ENCODE measurements at places on chromosomes 2 and 18.

- peak; percentile 95 for DNase-seq
These were observed 207.5 kb downstream of the SEPTIN10 start for GRCh38 chr2:109406301-109406700.

DNA sequence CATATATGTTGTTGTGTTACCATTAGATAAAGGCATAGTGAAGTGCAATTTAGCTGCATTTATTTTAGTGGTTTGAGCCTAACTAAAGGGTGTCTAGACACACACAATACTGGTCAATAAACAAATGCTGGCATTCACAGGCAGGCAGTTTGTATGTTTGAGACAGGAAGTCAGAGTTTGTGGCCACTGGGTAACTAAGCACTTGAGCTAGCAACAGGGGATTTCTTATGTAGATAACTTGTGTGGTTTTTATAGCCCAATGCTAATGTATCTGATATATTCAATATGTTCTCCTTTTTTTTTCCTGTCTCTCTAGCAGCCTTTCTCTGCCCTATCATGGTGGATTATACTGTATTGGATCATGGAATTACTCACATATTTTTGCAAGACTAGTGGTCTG is 38.1 kb downstream of the LRRTM4 start:
- DNase-seq, result no peak

DNA sequence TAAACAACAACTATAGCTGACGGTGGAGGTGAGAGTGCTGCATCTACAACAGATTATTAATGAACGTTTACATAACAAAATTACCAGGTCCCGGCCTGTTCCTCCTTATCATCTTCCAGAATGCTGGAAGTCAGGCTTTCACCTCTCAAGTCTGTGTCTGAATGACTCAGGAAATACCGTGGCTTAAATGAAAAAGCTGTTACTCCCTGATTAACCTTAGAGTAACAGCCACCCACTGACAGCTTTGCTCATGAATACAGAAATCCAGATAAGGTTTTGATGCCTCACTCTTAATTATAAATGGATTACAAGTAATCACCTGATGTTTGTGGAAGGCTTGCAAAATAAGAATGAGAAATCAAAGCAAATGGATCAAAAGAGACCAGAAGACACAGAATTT is 885.3 kb upstream of the CELF4 start:
- peak; percentile 55 for DNase-seq

DNA sequence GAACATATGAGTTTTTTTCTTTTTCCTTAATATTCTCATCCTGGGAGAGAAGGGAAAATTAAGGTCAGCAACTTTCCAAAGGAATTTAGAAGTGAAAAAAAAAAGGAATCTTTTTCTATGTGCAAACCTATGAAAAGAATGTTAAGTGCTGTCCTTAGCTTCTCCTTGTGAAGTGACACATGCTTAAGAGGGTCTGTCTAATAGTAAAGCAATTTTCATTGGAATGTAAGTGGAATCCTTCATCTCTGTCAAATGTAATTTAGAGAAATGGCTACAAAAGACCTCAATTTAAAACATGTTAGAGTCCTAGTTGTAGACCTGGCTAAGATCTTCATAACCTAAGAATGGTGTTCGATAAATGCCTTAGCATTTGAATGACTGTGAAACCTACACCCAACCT is 117.4 kb upstream of the EPB41L3 start:
- DNase-seq, result no peak

DNA sequence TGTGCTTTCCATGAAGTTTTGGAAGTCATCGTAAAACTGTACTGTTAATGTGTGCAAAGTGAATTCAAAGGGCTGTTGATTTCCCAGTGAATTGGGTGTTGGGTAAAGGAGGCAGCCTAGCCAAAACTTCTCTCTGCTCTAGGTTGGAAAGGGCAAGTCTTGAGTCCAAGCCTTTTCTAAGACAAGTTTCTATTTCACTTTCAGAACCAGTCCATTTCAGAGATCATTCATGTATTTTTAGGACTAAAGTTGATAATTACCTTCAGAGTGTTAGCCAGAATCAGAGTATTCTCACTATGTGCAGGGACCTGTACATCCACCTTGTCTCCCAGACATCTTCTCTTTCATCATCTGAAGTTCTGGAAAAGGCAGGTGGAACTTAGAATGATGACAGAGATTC is 636.1 kb upstream of the KLHL29 start:
- no peak for DNase-seq

DNA sequence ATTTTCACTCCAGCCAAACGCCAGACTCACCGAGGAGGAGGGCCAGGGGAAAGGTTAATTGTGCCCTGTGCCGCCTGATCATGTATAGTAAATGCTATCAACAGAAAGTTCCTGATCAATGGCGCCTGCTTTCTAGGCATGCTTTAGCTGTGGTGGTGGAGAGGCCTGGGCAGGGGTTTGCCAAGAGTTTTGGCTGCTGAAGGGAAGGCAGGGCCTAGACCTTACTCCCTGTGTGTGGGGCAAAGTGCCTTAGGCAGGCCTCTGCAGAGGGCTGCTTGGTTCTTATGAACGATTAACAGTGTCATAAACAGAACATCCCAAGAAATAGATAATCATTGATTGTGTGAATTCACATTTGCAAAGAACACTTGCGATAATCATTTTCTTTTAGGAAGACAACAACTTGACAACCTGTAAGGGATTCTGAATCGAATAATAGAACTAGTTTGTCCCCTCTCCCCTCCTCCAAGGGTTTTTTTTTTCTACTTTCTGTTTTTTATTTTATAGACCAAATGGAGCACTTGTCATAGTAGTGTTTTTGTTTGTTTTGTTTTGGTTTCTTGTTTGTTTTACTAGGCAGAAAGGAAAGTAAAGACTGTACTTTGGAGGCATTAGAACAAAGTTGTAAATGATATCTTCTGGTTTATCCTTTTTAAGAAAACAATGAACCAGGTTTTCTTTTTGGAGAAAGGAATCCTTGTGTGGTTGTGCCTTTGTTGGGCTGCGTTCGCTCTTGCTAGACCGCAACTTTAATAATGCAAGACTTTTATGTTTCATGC is 6.5 kb downstream of the TSHZ1 start:
- DNase-seq, result no peak

DNA sequence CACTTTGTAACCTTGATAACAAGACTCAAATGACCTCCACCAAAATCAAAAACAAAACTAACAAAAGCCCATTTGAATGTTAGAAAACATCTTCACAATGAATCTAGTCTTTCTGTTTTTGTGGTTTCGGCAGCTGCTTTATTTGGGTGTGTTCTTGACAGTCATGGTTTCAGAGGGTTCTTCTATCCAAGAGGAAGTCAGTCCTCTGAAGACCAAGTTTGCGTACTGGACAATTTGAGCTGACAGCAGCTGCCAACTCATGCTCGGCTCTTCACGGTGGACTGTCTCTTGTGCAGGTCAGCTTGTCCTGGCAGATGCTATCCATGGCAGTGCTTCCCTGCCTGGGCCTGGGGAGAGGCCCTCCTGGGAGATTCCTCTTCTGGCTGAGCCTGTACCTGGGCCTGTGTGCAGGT is 91.0 kb downstream of the TMEM17 start:
- DNase-seq, result no peak

DNA sequence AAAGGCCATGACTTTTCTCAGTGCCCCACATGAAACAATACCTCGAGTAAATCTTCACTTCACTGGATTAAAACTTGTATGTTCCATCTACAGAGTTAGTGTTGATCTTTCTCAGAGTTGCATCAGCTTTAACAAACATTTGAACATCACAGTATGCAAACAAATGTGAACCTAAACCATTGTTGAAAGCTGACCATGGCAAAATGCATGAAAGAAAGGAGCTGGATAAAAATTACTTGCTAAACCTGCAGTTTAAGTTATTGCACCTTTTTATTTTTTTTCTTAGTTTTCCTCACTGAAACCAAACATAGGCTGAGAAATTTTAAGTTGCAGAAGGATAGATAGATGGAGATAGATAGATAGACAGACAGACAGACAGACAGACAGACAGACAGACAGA is 107.2 kb upstream of the UGP2 start:
- no peak for DNase-seq

- no peak for DNase-seq
These were observed 31.7 kb downstream of the GPC1 start for GRCh38 chr2:240467149-240467642.

DNA sequence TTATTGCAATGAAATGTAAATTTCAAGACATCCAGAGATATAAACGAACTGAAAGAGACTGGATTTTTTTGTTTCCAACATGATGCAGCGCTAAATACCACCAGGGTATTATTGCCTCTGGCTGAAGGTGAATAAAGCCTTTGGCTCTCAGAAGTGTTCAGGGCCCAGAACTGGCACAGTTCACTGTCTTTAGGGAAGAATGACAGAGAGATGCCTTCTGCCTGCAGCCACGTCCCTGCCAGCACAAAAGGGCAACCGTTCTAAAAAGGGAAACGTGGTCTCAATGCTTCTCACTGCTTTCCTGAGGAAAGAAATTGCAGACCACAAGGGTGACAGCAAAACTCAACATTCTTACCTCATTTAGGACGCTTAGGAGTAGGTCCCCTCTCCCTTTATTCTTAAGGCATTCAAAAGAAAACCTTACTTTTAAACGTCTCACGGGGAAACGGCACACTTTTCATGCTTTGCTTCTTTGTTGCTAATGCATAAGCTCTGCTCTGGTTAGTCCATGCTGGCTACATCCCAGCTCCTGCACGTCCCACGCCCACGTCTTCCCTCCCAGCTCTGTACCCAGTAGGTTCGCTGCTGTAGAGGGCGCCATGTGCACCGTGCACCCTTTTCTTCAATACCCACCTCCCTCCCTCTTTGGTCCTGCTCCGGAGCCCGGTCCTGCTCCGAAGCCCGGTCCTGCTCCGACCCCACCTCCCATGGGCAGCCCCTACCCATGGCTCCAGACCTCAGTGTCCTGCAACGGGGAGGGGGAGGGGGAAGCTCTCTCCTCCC is 171.0 kb downstream of the HRH4 start:
- no peak for DNase-seq

DNA sequence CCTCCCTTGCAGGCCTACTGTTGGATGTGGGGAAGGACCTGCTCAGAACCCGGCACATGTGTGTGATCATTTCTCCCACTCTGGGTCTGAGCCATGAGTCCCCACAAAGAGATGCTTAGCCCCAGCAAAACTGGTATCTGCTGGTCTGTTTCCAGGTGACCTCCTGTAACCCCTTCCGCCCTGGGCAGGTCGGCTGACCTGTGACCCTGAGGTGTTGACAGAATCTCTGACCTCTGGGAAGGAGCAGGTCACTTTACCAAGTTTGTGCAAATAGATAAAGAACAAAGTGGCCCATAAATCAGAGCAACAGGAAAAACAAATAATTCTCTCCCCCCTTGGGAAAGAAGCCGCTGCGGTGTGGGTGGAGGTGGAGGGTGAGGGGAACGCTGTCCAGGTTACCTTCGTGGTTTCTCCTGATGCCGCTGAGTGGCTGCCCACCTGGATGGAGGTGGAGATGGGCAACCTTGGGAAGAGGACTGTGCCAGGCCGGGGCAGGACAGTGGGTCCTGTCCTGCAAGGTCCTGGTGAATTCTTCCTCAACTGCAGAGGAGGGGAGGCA is 174.0 kb upstream of the MYCN start:
- no peak for DNase-seq

DNA sequence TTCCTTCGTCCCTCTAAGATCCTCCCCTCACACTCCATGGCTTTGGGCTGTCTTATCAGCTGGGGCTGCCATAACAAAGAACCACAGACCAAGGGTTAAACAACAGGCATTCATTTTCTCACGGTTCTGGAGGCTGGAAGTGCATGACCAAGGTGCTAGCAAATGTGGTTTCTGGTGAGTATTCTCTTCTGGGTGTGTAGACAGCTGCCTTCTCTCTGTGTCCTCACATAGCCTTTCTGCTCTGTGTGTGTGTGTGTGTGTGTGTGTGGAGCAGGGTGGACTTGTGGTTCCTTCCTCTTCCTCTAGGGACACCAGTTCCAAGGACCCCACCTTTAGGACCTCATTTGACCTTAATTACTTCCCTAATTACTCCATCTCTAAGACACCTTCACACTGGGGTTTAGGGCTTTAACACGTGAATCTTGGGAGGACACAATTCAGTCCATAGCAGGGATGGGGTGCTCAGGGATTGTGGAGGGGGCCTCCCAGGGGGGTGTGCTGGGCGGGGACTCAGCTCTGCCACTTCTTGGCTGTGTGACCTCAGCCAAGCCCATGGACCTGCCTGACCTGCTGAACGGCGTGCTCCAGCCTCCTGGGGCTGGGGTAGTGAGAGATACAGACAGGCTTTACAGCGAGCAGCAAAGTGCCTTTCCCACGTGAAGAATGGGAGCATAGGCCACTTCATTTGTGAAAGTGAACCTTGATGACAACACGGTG is 38.0 kb downstream of the ACKR3 start:
- peak; percentile 61 for DNase-seq

- DNase-seq, result no peak
These were observed 19.1 kb upstream of the LRRTM1 start for GRCh38 chr2:80323610-80324009.

DNA sequence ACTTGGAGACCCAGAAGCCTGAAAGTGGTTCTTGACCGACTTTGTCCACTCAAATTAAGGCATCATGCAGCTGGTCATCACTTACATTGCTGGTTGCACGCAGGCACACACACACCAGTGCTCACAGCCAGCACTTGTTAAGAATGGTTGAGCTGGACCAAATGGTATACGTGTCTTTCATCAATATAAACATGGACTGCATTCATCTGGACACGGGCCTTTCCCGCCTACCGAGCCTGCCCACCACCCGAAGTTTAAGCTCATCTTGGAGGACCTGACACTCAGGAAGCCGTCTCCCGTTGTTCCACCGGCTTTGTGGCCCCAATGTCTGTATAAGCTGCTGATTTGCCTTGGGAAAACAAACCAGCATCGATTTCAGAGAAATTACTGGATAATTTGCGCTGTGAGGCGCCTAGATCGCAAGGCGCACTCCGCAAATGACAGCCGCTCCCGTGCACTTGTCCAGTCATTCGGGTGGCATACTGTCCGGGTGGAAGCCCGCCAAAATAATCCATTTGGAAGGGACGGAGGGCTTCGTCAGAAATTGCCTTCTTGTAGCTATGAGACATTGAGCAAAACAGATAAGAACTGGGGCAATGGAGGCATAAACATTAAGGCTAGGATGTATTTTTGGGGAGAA is 40.1 kb upstream of the AKAIN1 start:
- no peak for DNase-seq

- DNase-seq, result no peak
These were observed 42.4 kb upstream of the C1GALT1C1L start for GRCh38 chr2:43718530-43719124.

DNA sequence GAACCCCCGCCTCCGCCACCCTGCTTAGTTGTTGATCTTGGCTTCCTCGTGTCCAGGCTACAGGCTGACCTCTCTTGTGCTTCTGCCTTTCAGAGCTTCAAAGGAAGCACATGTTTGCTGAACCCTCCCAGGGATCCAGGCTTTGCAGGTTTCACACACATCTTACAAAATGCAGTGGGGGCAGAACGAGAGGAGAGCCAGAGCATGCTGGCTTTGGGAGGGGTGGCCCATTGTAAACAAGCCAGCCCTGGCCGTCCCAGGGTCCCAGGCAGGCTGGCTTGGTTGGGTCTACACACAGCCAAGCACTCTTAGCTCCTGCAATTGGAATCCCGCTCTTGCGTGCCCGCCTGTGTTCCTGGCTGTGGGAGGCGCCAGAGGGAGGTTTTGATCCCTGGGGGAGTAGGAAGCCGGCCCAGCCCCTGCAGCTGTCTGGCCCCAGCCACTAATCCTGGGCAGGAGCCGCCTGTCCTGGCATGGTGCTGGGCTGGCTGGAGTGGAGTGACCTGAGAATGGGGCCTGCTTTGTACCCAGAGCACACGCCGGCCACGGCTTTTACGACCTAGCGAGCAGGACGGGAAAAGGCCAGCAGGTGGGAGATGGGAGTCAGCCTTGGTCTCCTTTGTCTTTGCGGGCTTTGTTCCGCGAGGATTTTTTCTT is 53.9 kb downstream of the SH3BP4 start:
- DNase-seq, result no peak
